ENCODE measurements at places on chromosomes 5 and 9.

DNA sequence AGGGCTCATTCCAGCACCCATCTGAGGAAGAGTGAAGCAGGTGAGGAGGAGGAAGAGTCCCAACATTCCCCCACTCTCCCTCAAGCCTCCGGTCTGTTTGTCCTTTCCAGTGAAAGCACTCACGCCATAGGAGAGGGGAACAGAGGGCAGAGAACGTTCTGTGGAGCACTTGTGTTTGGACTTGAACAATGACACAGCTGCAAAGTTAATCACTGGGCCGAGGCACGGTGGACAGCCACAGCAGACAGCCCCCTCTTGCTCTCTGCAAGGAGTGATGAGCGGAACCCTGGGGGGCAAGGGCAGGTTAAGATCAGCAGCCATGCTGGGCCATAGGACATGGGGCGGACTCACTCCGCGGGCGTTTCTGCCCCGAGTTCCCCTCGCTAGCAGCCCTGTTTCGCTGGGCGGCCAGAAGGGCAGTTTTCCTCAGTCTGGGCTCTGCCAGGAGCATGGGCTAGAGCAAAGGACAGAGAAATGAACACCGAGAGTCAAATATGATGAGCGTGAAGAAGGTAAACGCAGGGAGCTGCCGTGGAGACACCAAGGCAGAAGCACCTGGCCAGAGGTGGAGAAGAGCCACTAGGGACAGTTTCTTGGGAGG is 185.7 kb downstream of the GAPVD1 start:
- no peak for DNase-seq

- DNase-seq = no peak
Observed at GRCh38 chr5:36710039-36710438, 103.6 kb downstream of the SLC1A3 start.

GRCh38 chr5:80672140-80672736 is 17.5 kb upstream of the DHFR start:
- peak; percentile 84 for DNase-seq

GRCh38 chr9:19875291-19875920 is 86.6 kb upstream of the SLC24A2 start:
- DNase-seq = no peak

GRCh38 chr9:109253241-109253636 is 67.6 kb downstream of the EPB41L4B start:
- no peak for DNase-seq

DNA sequence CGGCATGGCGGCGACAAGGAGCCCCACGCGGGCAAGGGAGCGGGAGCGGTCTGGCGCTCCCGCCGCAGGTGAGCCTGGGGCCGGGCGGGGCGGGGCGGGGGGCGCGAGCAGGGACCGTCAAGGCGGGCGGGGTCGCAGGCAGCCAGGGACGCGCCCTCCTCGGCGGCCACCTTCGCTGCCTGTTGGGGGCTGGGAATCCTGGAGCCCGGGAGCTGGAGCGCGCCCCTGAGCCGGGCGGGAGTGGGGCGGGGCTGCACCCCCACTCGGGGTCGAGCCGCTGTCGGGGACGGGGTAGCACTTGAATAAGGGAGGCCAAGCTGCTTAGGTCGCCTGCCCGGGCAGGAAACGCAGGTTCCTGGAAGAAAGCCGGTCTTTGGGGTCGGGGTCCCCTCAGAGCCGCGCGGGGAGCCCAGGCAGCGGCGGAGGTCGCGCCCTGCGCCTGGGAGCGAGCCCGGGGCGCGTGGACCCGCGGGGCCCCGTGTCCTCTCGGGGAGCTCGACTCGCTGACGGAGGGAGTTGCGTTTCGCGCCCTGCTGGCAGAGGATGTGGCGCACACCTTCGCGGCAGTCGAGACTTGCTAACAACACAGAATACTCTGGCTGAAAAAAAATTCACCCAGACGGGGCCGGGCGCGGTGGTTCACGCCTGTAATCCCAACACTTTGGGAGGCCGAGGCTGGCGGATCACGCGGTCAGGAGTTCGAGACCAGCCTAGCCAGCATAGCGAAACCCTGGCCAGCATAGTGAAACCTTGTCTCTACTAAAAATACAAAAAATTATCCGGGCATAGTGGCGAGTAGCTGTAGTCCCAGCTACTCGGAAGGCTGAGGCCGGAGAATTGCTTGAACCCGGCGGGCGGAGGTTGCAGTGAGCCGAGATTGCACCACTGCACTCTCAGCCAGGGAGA is 552 bp downstream of the OTULINL start:
- DNase-seq = peak; percentile 86

- DNase-seq = no peak
Observed at GRCh38 chr5:74156728-74157383, 483.7 kb downstream of the ENC1 start.

DNA sequence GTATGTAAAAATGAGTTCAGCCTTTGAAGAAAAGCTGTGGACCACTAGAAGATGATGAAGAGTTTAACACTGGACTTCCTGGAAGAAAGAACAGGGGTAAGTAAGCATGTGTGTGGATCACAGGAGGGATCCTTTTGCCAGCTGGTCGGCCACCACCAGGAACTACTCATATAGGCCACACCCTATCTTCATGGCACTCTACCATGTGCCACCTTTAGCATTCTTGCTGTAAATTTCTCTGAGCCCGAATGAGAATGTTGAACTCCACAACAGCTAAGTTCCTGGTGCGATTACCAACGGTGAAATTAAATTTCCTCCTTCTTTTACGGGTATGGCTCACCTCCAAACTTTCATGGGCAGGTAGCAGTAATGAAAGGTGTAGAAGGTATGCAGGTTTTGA is 102.3 kb downstream of the ATP10B start:
- DNase-seq = no peak

GRCh38 chr9:84953797-84954705 is 284.5 kb downstream of the NTRK2 start:
- no peak for DNase-seq

- no peak for DNase-seq
Observed at GRCh38 chr5:172282272-172283019, 1.1 kb downstream of the UBTD2 start.

- no peak for DNase-seq
Observed at GRCh38 chr5:76471987-76472334, 68.9 kb downstream of the IQGAP2 start.

DNA sequence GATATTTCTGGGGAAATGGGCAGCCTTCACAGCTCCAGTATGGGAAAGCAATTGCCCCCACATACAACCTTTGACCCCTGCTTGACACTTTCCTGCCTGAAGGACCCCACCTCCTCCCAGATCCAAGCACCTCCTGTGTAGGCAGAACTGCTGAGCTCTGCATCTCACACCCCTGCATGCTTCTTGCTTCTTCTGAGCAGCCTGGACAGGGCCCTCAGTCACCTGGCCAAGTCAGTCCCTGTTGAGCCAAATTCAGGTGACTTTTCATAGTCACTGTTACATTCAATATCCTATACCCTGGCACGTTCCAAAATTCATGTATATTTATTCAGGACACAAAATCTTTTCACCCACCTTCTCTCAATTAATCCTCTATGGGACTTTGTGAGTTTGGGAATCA is 30.4 kb upstream of the CTSL start:
- DNase-seq = no peak

DNA sequence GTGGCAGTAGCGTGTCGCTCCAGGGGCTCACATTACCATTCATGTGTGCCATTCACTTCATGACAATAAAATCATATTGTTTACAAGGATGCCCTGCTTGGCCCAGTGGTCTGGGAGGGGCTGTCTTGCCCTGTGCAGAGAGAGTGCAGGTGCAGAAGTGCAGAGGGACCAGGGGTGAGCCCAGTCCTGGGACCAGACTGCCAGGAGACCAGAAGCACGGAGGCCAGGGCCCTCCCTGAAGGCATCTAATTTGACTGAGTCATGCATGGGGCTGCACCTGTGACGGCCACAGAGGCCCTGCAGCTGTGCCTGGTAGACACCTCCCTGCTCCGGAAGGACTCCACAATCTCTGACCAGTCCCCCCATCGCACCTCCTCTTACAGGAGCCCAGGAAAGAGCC is 164.4 kb upstream of the FOXD4L5 start:
- DNase-seq = no peak

- no peak for DNase-seq
Observed at GRCh38 chr5:134659456-134659855, 10.9 kb downstream of the SEC24A start.

DNA sequence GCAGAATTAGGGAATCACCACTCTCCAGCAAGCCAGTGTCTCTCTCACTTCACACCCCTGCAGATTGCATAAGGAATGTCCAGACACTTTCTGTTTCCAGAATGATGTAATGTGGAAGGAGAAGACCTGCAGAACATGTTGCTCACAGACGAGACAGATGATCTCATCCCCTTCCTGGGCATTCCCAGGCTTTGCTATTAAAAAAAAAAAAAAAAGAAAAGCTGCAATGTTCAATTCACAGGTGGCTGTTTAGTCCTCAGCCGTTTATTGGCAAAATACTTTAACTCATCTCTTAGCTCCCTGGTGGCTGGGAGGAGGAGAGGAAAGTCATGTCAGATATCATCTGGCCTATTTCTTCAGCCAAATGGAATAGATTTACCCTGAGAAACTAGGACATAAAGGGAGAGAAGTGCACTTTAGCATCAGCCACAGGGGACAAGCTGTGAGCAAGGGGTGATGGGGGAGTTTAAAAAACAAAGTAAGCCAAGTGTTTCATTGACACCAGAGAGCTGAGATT is 95.9 kb upstream of the TNC start:
- DNase-seq = no peak

DNA sequence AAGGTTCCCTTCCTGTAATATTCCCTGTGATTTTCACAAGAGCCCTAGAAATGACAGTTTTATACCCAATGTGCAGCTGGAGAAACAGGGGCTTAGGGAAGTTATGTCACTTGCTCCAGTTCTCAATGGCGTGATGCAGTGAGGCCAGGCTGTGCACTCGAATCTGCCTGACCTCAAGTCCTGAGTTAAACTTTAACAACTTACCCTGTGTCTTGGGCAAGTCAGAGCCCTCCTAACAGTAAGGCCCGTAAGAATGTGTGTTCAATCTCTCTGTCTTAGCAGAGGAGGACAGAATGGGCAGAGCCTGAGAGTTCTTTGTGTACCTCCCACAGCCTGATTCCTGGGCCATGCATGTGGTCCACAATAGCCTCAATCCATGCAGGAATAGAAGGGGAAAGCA is 181.1 kb downstream of the TRIM32 start:
- no peak for DNase-seq

- no peak for DNase-seq
Observed at GRCh38 chr5:180739271-180739670, 587 bp downstream of the OR2Y1 start.

GRCh38 chr5:14469551-14470377 is 111.8 kb upstream of the OTULINL start:
- no peak for DNase-seq

DNA sequence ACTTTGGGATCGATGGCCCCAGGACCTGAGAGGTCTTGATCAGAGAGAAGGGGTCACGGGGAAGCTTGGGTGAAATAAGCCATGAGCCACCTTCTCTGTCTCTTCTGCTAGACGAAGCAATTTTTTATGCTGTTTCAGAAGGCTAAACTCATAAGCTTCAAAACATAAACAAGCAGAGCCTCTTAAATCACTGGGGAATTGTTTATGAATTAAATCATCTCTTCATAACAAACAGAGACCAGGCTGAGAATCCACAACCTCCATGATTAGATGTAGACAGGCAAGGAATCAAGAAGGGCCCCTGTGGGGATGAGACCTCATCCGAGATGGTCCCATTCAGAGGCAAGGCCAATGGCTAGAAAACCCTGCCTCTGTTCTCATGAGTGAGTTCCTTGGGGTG is 21.7 kb upstream of the TCOF1 start:
- no peak for DNase-seq

GRCh38 chr9:77013206-77013931 is 6.1 kb upstream of the FOXB2 start:
- DNase-seq = no peak

DNA sequence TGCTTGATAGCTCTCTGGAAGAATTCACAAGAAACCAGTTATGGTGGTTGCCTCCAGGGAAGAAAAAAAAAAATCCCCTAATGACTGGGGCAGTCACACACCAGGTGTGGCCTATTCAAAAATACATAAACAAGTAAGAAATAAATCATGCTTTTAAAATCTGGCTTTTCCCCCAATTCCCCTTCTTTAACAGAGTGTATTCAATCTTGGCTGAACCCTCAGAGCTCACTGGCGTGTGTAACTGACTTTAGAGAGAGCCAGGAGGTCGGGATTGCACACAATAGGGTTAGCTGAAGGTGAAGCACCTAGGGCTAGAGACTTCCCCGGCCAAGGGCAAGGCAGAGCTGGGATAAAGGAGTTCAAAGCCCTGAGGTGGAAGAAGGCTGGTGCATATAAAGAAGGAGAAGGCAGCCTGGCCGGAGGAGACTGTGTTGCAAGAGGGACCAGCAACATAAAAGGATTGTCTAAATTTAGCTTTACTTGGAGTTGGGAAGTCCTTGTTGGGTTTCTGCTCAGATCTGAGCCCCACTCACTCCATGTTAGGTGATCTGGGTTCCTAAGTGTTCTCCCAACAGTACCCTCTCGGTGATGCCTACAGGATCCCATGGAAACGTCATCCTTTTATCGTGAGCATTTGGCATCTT is 19.7 kb downstream of the FNBP1 start:
- no peak for DNase-seq

DNA sequence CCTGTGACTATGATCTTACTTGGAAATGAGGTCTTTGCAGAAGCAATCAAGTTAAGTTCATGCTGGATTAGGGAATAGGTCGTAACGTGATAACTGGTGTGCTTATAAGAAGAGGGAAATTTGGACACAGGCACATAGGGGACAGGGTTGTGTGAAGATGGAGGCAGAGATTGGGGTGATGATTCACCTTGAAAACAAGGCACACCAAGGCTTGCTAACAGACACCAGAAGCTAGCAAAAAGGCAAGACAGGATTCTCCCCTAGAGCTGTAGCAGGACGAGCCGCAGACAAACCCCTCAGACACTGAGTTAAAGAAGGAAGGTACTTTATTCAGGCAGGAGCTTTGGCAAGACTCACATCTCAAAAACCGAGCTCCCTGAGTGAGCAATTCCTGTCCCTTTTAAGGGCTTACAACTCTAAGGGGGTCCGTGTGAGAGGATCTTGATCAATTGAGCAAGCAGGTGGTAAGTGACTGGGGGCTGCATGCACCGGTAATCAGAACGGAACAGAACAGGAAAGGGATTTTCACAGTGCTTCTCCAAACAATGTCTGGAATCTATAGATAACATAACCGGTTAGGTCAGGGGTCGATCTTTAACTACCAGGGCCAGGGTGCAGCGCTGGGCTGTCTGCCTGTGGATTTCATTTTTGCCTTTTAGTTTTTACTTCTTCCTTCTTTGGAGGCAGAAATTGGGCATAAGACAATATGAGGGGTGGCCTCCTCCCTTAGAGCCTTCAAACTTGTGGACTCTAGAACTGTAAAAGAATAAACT is 57.5 kb upstream of the S1PR3 start:
- DNase-seq = no peak

- DNase-seq = no peak
Observed at GRCh38 chr5:91090995-91091394, 292.1 kb downstream of the ARRDC3 start.

GRCh38 chr9:72949244-72949582 is 3.6 kb downstream of the ALDH1A1 start:
- no peak for DNase-seq

GRCh38 chr5:143557061-143557818 is 153.8 kb upstream of the NR3C1 start:
- no peak for DNase-seq
